ENCODE measurements at places on chromosomes 4 and X.

- no peak overlapping the region for H3K4me3 ChIP-seq
- no peaks in the 10 kb centered on the region for H3K4me1 ChIP-seq
- H3K27me3 ChIP-seq: no peaks in the 10 kb centered on the region
Observed at GRCh38 chr4:25484243-25484721, 107.2 kb downstream of the ANAPC4 start.

DNA sequence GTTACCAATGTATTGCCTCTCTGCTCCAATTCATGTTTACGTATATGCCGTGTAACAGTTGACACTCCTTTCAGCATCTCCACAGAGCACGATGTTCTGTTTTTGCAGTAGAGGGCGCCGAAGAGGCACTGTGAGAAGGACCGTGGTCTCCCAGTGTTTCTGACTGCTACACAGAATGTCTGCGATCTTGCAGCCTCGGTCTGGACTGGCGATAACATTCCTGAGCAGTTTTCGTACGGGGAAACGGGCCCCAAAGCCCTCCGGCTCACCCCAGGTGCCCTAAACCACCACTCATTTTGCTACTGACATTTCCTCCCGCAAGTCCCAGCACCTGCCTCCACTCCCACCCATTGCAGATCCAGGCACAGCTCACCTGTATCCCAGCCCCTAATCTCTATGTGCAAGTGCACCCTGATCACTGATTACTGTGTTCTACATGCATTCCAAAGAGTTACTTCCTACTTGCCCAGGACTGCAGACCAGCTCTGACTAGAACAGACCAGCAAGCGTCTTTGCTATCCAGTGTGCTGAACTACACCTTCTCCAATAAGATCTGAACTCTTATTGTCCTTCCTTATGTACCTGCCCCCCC, 12.4 kb upstream of the NFXL1 start:
- no peaks in the 10 kb centered on the region for H3K36me3 ChIP-seq
- no peak for DNase-seq
- H3K27ac ChIP-seq: no peak overlapping the region
- no peaks in the 10 kb centered on the region for H3K27me3 ChIP-seq

DNA sequence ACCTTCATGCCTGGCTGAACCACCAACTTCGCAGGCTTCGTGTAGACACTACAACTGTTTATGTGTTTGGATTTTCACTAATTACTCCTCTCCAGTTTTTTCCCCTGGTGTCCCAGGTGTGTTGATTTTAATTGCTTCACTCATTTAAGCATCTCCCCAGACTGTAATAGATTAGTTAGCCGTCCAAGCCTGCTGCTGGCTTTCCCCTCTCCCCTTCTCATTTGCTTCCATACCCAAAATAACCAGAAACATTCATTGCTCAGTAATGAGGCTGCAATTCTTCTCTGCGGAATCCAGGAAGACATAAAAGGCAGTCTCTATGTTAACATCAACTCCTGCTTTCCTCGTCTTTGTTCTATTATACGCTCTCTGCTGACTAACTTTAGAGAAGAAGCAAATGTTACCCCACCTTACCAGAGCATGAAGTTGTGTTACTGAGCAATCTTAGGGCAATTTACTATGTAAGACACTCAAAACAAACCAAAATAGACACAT, 37.9 kb upstream of the SCRG1 start:
- no peaks in the 10 kb centered on the region for H3K4me1 ChIP-seq
- no peak overlapping the region for H3K27ac ChIP-seq
- H3K36me3 ChIP-seq: no peaks in the 10 kb centered on the region
- no peak overlapping the region for H3K4me3 ChIP-seq

GRCh38 chr4:40630335-40631021, 814 bp upstream of the RBM47 start:
- H3K27me3 ChIP-seq: no peaks in the 10 kb centered on the region
- no peaks in the 10 kb centered on the region for H3K4me1 ChIP-seq
- H3K36me3 ChIP-seq: no peaks in the 10 kb centered on the region
- peak overlapping the region; percentile 54 for H3K27ac ChIP-seq

DNA sequence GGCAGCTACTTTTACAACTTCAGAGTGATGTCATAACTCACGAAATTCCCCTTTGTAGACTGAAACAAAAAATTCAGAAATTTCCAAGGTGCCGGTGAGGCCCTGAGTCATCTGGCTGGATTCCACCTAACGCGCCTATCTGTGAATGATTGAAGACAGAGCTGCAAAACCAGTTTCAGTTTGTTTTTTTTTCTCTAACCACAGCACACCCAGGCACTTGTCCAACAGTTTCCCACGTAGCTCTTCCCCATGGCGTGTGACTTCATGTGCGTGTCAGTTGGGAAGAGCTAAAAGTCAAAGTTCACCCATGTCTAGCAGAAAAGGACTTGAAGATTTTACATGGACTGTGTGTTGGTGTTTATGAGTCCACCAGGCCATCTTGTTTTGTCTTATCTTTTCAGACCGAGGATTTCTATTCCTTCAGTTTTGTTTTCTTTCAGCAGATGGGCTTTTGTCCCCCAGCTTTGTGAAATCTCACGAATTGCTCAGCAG, 16.4 kb downstream of the TCEANC start:
- no peaks in the 10 kb centered on the region for H3K36me3 ChIP-seq
- H3K27ac ChIP-seq: no peak overlapping the region
- no peak for DNase-seq
- no peak overlapping the region for H3K4me3 ChIP-seq
- H3K27me3 ChIP-seq: no peaks in the 10 kb centered on the region

GRCh38 chr4:7040765-7041164, 2.4 kb upstream of the TADA2B start:
- H3K4me3 ChIP-seq: no peak overlapping the region
- H3K27me3 ChIP-seq: no peaks in the 10 kb centered on the region

DNA sequence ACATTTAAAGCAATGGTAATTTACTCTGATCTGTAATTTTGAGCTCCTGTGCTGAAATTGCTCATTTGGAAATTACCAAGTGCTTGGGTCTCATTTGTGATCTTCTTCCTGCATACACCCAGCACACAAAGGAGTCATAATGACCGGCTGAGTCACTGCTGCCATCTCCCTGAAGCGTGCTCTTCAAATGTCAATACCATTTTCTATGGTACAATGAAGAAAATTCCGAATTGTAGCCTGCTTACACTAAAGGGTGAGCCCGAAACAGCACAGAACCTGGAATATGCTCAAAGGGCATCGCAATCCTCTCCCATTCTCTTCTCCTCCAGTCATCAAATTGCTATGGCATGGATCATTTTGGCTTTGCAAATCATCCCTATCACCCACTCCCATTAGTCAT, 140.5 kb downstream of the GRIA3 start:
- no peak overlapping the region for H3K27ac ChIP-seq
- H3K27me3 ChIP-seq: no peaks in the 10 kb centered on the region
- H3K4me1 ChIP-seq: no peaks in the 10 kb centered on the region
- no peaks in the 10 kb centered on the region for H3K36me3 ChIP-seq
- DNase-seq: no peak
- H3K4me3 ChIP-seq: no peak overlapping the region

DNA sequence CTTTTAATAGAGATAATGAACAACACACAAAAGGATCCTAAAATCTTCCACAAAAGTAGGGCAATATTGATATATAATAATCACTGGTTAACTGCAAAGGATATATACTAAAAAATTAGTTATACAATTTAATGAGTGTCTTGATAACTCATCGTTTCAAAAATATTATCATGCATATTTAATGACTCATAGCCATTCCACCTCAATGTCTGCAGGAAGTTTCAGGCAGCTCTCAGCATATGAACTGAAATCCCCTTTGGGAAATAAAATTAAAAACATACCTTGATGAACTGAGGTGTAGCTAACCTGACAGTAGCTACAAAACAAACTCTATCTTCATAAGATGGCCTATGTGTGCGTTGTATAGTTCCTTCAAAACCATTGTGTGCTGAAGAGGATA, 62.9 kb downstream of the TMEM165 start:
- H3K27ac ChIP-seq: no peak overlapping the region
- no peak overlapping the region for H3K4me3 ChIP-seq
- no peaks in the 10 kb centered on the region for H3K36me3 ChIP-seq
- no peaks in the 10 kb centered on the region for H3K4me1 ChIP-seq
- DNase-seq: no peak

GRCh38 chrX:154429711-154430110, 1.2 kb downstream of the ATP6AP1 start:
- H3K4me3 ChIP-seq: peak overlapping the region; percentile 86
- peaks cover 2% of the 10 kb centered on the region for H3K4me1 ChIP-seq
- peaks cover 8% of the 10 kb centered on the region for H3K36me3 ChIP-seq
- H3K27me3 ChIP-seq: no peaks in the 10 kb centered on the region
- no peak for DNase-seq

DNA sequence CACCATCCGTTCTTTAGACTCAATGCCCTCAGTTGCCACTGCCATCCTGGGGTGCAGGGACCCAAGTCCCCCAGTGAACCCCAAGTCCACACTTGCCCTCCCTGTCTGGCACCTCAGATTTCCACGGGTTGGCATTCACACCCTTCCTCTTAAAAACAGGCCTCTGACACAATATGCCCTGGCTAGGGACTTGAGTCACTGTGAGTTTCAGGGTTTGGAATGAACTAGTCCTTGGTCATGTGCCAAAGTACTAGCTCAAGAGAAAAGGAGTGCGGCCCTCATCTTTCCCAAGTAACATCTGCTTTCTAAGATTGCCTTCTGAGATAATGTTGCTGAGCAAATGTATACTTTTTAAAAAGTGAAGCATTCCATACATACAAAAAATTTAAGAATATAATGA, 134.0 kb downstream of the MID1 start:
- peak; percentile 70 for DNase-seq
- H3K4me1 ChIP-seq: no peaks in the 10 kb centered on the region
- H3K27ac ChIP-seq: peak overlapping the region; percentile 47
- H3K4me3 ChIP-seq: no peak overlapping the region

GRCh38 chr4:73600954-73601353, 19.3 kb downstream of the RASSF6 start:
- H3K27me3 ChIP-seq: no peaks in the 10 kb centered on the region
- H3K4me1 ChIP-seq: no peaks in the 10 kb centered on the region
- H3K36me3 ChIP-seq: no peaks in the 10 kb centered on the region
- no peak overlapping the region for H3K4me3 ChIP-seq

DNA sequence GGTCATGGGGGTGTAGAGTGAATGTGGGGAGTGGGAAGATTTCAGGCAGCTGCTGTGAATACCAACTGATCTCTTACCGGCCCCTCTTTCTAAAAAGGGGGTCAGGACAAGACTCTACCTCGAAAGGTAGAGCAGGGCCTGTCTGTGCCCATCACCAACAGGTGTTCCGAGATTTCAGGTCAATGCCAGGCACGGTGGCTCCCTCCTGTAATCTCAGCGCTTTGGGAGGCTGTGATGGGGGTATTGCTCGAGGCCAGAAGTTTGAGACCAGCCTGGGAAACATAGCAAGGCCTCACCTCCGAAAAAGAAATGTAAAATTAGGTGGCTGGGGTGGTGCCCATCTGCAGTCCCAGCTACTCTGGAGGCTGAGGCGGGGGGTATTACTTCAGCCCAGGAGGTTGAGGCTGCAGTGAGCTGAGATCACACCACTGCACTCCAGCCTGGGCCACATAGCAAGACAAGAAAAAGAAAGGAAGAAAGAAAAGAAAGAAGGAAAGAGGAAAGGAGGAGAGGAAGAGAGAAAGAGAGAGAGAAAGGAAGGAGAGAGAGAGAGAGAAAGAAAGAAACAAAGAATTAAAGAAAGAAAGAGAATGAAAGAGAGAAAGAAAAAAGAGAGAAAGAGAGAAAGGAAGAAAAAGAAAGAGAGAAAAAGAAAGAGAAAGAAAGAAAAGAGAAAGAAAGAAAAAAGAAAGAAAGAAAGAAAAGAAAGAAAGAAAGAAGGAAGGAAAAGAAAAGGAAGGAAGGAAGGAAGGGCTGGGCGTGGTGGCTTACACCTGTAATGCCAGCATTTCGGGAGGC, 50.1 kb downstream of the CRLF2 start:
- no peaks in the 10 kb centered on the region for H3K27me3 ChIP-seq
- H3K4me1 ChIP-seq: no peaks in the 10 kb centered on the region
- H3K36me3 ChIP-seq: no peaks in the 10 kb centered on the region
- no peak overlapping the region for H3K4me3 ChIP-seq

DNA sequence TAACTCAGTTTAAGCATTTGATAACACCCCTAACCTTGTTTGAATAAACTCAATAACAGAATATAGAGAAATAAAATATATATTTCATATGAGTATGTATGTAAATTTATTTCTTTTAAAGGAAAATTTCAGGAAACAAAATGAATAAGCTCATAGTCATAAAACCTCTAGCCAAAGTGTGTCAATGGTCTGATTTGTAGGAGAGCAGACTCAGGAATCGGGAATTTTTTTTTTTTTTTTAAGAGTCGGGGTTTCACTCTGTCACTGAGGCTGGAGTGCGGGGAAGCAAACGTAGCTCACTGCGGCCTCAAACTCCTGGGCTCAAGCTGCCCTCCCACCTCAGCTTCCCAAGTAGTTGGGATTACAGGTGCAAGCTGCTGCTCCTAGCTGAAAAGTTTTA, 2.4 kb downstream of the PKD2 start:
- peak overlapping the region; percentile 98 for H3K27ac ChIP-seq
- H3K4me1 ChIP-seq: peaks cover 25% of the 10 kb centered on the region
- H3K27me3 ChIP-seq: no peaks in the 10 kb centered on the region
- H3K36me3 ChIP-seq: no peaks in the 10 kb centered on the region
- H3K4me3 ChIP-seq: peak overlapping the region; percentile 96

DNA sequence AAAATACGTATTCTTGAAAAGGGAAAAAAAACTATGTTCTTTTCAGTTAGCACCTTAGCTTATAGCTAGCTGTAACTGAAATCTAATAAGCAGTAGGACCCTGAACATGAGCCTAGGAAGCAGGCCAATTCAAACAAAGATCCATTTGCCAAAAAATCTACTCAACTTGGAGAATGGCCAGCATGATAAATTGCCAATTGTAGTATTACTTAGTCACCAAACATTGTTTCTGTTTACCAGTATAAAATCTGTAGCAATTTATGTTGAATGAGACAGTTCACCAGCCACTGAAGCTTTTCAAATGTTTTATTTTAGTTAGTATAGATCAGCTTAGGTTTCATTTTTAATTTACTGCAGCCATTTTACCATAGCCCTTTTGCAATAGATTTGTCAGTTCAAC, 323.6 kb upstream of the DIPK2B start:
- H3K27ac ChIP-seq: no peak overlapping the region
- no peaks in the 10 kb centered on the region for H3K36me3 ChIP-seq
- no peaks in the 10 kb centered on the region for H3K4me1 ChIP-seq
- no peak for DNase-seq
- no peaks in the 10 kb centered on the region for H3K27me3 ChIP-seq

DNA sequence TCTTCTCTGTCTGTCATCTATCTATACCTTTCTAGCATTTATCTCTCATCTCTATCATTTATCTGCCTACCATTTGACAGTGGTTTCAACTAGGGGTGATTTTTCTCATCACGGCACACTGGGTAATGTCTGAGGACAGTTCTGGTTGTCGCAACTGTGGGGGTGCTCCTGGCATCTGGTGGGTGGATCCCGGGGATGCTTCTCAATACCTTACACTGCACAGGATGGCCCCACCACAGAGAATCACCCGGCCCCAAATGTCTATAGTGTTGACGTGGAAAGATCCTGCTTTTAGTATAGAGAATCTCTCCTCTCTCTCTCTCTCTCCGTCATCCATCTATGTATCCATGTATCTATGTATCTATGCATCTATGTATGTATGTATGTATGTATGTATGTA, 7.2 kb downstream of the P2RY8 start:
- DNase-seq: peak; percentile 0
- no peaks in the 10 kb centered on the region for H3K27me3 ChIP-seq
- no peak overlapping the region for H3K4me3 ChIP-seq
- no peaks in the 10 kb centered on the region for H3K36me3 ChIP-seq

- H3K27ac ChIP-seq: no peak overlapping the region
- H3K27me3 ChIP-seq: no peaks in the 10 kb centered on the region
- no peaks in the 10 kb centered on the region for H3K36me3 ChIP-seq
- DNase-seq: no peak
- no peaks in the 10 kb centered on the region for H3K4me1 ChIP-seq
Observed at GRCh38 chrX:68490644-68491043, 8.2 kb upstream of the YIPF6 start.
